Mesothelial cell of epicardium (in vitro differentiated cells): ENCODE measurements at places on chromosomes 3 and 15. TPM values are rescaled to one million over a fixed set of nuclear protein-coding genes. Genes with fewer than 3 reads are reported as not detected.

Gene GDPGP1
- total RNA-seq = 8.0 to 9.2 TPM (median 8.4 TPM) in 3 replicates

Gene STRA6
- 101 to 114 TPM (median 111 TPM) in 3 replicates for total RNA-seq

Gene TGM5
- total RNA-seq = not detected in 3 replicates

Gene ELL3
- total RNA-seq = 0.69 to 1.2 TPM (median 0.90 TPM) in 3 replicates

Gene ECE2
- not detected in 3 replicates for total RNA-seq
